SK-N-DZ (cell line): ENCODE measurements at places on chromosomes 12 and 14.

- DNase-seq: no peak
Observed at GRCh38 chr12:28770322-28770721, 378.8 kb upstream of the FAR2 start.

DNA sequence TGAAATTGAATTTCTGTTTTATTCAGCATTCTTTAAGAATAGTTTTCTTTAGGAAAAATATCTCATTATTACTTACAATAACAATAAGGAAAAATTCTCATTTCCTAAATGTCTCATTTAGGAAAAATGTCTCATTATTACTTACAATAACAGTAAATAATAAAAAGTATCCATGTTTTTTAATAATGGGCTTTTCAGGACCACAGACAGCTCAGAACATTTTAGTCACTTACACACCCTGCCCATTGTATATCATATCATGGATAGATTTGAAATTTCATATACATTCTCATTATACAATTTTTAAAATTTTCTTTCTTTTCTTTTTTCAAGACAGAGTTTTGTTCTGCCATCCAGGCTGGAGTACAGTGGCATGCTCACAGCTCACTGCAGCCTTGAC, 58.9 kb downstream of the ASCL1 start:
- DNase-seq: no peak

- no peak for DNase-seq
Observed at GRCh38 chr12:58323676-58324075, 382.3 kb downstream of the ATP23 start.

- no peak for DNase-seq
Observed at GRCh38 chr12:65500091-65500900, 221.8 kb downstream of the MSRB3 start.

- no peak for DNase-seq
Observed at GRCh38 chr12:100859063-100859627, 64.6 kb downstream of the ANO4 start.

DNA sequence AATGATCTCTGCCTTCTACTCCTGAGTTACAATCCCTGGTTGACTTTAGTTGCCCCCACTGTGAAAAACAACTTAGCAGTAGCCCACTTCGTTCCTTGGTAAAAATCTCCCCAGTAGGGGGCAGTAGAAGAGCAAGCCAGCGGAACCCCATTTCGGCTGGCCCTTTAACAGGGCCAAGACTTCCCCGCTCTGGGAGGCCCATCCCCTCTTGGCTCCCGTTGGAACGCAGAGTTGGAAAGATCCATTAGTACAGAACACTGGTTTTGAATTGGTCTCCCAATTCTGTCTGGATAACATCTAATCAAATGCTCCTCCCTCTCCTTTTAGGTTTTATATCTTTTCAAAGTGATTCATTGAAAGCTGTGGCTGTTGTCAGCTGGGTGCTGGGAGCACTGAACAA, 1133.3 kb downstream of the BCL11B start:
- no peak for DNase-seq

- DNase-seq: no peak
Observed at GRCh38 chr12:65492998-65493912, 214.8 kb downstream of the MSRB3 start.

GRCh38 chr12:96108321-96108720, 72.9 kb upstream of the LTA4H start:
- no peak for DNase-seq

- DNase-seq: no peak
Observed at GRCh38 chr12:103854372-103854973, 13.4 kb upstream of the NT5DC3 start.

GRCh38 chr14:22469538-22470303, 119.3 kb downstream of the DAD1 start:
- DNase-seq: no peak

- no peak for DNase-seq
Observed at GRCh38 chr12:132689227-132689626, 1.8 kb downstream of the PXMP2 start.

- DNase-seq: no peak
Observed at GRCh38 chr12:49916129-49916919, 12.6 kb upstream of the FAIM2 start.

- DNase-seq: no peak
Observed at GRCh38 chr12:48567731-48568130, 2.1 kb downstream of the LALBA start.
